Muscle of arm (tissue), 14 donors: ENCODE measurements at places on chromosomes 5 and 9.

- peak; percentile 57 for DNase-seq
Observed at GRCh38 chr9:105385381-105385985, 62.4 kb upstream of the FSD1L start.

DNA sequence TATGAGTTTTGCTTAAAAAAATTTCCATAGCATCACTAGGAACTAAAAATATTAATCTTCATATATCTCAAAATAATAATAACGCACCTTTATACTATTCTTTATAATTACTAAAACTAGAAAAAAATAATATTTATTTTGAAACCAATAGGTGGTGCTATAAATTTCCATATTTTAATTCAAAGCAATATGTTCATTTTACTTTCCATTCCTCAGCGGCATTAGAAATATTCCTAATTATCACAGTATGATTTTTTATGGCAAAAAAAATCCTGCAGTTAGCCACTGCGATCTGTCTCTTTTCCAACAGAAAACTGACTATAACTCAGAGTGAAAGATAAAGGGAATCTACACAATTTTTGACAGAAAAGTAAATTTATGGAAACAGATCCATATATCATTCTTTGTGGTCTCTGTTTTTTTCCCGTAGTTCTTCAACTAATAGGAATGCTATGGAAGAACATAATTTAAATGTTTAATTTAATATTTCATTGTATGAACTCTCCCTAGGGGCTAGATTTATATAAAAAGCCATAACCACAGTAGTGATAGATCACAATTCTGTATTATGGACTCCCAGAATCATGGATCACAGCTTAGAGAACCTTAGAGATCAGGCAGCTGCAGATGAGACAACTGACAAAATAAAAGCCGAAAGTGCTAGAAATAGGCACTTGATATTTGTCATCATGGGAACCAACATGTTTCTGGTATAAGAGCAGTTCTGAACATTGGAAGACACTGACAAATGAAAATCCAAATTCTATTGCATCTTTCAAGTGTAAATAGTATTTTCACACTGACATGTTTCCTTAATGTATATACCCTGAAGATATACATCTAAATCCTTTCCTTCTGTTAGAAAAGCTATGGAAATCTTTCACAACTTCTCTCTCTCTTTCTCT is 167.7 kb upstream of the MPDZ start:
- DNase-seq = no peak

GRCh38 chr5:333945-334344 is 12.4 kb downstream of the AHRR start:
- DNase-seq = no peak

- no peak for DNase-seq
Observed at GRCh38 chr5:51225789-51226742, 157.2 kb upstream of the ISL1 start.

DNA sequence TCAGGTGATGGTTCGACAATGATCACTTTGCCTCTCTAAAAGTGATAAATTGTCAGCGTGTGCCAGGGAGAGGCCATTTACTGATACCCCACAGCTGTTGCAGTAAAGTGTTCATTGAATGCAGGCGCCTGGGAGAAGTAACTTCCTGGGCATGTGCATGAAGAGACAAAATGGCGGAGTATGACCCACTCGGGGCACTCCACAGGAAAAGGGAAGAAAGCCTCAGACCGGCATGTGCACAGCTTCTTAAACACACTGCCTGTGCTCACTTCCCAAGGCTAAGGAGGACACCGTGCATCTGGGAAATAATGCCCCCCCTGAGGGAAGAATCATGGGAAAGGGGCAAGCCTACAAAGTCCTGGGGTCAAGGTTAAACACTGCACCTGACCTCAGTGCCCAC is 329.5 kb downstream of the ICE1 start:
- DNase-seq = no peak

DNA sequence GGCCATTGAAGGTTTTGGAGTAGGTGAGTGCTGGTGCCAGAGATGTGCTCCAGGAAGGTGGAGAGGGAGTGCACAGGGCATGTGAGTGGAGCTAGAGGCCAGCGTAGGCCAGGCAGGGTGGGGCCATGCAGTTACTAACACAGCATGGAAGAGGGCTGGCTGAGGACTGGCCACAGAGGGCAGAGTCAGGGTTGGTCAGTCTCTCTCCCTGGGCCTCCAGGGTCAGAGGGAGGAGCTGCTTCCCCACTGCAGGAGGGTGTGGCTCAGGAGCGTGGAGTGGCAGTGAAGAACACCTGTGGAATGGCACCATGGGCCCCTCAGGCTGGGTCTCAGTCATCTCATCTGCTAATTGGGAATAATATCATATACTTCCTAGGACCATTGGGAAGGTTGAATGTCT is 167.7 kb downstream of the MACROH2A1 start:
- DNase-seq = no peak

- no peak for DNase-seq
Observed at GRCh38 chr5:55600086-55600485, 65.3 kb upstream of the PLPP1 start.

- DNase-seq = no peak
Observed at GRCh38 chr5:21783074-21783679, 1070.0 kb downstream of the CDH12 start.

GRCh38 chr9:32776201-32776600 is 7.1 kb upstream of the TMEM215 start:
- no peak for DNase-seq

DNA sequence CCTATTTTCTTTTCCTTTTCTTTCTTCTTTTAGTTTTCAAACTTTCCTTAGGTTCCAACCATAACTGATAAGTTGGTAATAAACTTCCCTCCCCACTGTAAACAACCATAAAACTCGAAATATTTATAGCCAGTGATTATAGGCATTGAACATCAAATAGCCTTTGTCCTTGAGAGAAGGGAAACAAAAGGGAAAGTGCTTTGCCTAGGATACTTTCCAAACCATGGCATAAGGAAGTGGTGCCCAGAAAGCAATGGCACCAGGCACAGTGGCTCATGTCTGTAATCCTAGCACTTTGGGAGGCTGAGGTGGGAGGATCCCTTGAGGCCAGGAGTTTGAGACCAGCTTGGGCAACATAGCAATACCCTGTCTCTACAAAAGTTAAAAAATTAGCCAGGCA is 11.9 kb upstream of the PDLIM4 start:
- no peak for DNase-seq

GRCh38 chr5:174694611-174695010 is 29.8 kb upstream of the MSX2 start:
- DNase-seq = no peak

DNA sequence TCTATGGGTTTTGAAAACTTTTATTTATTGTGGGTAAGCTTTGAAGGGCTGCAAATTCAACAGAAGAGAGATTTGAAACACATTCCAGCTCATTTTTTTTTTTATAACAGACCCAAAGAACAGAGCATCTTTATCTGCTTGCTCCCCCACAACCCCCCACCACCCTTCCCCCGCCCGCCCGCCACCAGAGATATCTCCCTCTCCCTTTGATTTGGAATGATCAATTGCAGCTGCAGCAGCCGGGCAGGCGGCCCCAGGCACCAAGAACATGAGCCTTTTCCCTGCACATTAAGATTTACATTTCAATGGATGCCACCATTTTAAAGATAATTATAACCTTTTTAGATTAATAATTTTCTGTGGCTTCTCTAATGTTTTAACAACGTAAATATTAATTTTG is 510.9 kb downstream of the ZNF608 start:
- no peak for DNase-seq

GRCh38 chr5:141605523-141606277 is 13.1 kb downstream of the DIAPH1 start:
- no peak for DNase-seq

- DNase-seq = no peak
Observed at GRCh38 chr5:5140479-5141338, 579 bp downstream of the ADAMTS16 start.

- no peak for DNase-seq
Observed at GRCh38 chr5:170896779-170897178, 35.0 kb downstream of the RANBP17 start.

DNA sequence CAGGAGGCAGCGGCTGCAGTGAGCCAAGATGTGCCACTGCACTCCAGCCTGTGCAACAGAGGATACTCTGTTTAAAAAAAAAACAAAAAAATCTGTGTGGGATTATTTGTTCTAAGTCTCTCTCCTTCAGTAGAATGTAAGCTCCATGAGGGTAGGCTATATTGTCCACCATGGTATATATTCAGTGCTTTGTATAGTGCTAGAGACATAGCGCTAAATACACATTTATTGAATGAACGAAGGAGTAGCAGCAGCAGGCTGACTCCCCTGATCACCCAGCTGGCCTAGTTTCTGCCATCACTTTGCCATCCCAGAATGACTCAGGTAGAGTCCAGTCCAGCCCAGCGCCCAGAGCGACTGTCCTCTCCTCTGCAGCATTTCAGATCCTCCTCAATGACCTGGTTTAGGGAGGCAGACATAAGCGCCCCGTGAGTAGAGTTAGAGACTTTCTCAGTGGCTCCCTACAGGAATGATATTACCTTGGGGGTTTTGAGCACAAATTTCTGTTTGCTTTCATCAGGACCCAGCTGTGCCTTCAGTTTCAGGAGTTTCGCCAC is 716 bp downstream of the HARS1 start:
- no peak for DNase-seq

GRCh38 chr5:102278231-102278630 is 17.9 kb downstream of the SLCO4C1 start:
- DNase-seq = no peak

DNA sequence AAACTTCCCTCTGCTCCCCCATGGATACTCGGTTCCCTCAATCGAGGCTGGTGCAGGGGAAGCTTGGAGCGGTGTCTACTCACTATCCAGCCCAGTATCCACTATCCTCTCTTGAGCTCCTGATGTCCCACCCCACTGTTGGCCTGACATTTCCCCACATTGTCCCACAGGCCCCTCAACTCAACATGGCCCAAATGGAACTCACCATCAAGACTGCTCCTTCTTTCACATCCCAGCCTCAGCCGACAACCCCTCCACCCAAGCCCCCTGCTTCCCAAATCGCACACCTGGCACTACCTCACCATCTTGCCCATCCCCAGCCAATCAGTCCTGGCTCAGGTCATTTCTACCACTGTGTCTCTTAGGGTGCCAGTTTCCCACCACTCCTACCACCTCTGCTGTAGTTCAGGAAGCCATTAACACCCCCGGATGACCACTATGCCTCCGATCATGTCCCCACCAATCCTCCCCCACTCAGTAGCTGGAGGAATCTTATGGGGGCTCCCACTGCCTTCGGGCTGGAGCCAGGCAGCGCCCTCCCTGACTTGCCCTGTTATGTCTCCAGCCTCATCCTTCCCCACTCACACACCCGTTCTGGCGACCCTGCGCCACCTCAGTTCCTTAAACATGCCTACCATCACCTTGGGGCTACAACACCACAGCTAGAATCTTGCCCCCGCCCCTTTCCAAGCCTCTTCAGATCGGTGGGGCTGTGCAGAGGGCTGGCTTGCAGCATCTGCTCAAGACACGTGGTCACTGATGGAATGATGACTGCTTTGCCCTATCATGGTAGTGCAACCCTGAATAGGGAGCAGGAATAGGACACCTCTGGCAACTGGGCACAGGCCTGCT is 273.6 kb downstream of the FSTL4 start:
- DNase-seq = no peak

GRCh38 chr5:87195104-87195591 is 72.5 kb upstream of the RASA1 start:
- DNase-seq = peak; percentile 4

- no peak for DNase-seq
Observed at GRCh38 chr9:22829236-22829635, 382.6 kb downstream of the DMRTA1 start.
